Stimulated activated naive CD4-positive, alpha-beta T cell treated with Interleukin-2 at 50 U/mL for 16 hours (primary cell): ENCODE measurements at places on chromosomes 4 and X.

DNA sequence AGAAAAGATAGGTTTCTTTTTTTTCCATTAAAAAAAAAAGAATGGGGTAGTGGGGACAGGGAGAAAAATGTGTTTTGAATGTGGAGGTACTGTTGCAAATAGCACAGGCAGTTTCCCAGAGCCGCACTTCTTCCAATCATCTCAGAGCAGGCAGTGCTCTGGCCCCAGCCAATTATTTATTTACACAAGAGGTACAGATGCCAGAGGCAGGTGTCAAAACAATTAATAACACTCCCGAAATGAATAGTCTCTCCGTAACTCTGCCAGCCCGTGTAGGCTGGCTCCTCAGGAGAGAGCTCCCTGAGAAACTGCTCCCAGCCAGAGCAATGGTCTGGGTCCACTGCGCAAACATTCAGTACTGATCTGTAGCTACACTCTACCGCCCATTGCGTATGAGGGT is 130.8 kb upstream of the IL1RAPL2 start:
- DNase-seq: no peak

DNA sequence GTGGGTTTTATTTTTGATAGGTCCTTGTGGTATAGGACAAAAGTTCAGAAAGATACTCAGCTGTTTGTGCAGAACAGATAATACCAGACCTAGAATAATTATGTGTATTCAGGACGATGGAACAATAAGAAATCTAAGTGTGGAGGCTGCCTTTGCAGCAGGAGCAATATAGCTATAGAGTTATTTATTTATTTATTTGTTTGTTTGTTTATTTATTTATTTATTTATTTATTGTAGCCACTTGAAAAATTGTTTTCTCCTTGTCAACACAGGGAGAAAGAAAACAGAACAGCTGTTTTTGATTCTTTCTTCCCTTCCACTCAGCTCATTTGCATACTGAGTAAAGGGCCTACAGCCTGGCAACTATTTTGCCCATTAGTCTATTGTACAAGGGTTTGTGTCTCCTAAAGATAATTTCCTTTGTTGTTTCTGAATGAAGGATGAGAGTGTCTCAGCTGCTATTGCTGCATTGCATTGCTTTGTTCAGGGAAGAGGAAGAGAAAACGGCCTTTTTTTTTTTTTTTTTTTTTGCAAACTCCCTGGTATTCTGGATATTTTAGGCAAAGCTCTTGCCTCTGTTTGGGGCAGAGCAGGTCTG is 56.0 kb upstream of the ESX1 start:
- no peak for DNase-seq

- no peak for DNase-seq
Observed at GRCh38 chrX:96994093-96994492, 110.4 kb downstream of the RPA4 start.

- no peak for DNase-seq
Observed at GRCh38 chr4:134668237-134668636, 466.6 kb upstream of the PABPC4L start.

DNA sequence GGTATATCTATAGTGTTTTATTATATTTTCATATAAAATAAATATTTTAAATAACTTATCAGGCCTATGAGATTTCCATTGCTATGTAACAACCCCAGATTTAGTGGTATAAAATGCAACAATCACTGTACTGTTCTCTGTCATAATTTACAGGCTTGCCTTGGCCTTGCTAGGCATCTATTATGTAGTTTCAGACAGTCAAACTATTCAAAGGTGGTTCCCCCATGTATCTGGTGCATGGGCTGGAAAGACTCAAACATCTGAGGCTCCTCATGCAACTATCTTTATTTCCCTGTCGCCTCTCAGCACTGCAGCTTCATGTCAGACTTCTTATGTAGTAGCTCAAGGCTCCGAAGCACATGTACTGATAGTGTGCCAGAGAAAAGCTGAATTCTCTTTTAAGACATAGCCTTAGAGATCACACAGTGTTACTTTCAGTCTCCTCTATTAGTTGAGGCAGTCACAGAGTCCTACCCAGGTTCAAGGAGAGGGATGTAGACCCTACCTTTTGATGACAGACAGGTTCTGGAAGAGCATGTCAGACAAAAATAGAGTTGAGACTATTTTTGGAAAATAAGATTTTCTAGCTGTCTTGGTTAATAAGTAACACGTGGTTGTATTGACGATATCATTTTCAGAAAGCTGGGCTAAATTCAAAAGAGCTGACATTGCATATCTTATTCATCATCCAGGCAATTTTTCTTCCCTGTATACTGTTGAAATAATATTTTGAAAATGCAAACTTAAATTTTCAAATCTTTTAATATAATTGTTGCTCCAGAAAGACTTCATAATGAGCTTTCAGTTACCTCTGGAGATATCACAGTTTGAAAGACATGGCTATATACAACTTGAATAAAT is 19.4 kb downstream of the MTTP start:
- no peak for DNase-seq

DNA sequence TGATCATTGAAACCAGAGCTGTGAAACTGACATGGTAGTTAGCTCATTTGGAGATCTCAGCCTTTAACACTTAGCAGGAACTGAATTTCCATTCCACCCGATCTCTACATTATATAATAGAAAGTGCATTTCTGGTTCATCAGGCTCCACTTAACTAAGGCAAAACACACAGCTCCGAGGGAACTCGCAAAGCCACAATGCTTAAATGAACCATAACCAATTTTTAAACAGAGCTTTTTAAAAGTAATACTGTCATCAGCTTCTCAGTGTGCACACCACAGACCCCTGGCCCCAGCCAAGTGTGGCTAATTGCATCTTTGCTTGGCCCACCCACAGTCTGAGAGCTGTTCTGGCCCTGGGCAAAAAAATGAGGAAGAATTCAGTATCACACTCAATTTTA is 66.1 kb downstream of the DCHS2 start:
- no peak for DNase-seq

DNA sequence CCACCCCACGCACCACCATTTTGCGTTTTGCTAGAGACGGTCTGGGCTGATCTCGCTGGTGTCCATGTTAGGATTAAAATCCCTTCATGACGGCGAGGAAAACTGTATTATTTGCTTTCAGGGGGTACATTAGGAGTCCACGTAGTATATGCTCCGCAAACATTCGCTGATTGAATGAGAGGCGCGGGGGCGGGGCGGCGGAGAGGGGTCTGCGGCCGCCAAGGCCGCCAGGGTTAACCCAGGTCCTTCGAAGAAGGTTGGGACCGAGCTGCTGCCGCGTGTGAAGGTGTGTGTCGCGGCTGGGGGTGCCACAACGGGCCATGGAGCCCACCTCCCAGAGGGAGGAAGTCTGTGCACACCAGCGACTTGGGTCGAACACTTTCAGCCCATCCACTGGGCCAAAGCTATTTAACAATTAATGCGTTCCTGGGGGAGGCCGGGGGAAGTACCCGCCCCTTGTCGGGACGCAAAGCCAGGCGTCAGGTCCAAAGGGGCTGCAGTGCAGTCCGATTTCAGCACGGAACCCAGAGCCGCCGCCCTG is 6.4 kb upstream of the PITX2 start:
- DNase-seq: no peak

- DNase-seq: no peak
Observed at GRCh38 chrX:153791104-153791852, 2.9 kb downstream of the IDH3G start.

GRCh38 chr4:128543696-128544095 is 256.1 kb upstream of the PGRMC2 start:
- DNase-seq: no peak

DNA sequence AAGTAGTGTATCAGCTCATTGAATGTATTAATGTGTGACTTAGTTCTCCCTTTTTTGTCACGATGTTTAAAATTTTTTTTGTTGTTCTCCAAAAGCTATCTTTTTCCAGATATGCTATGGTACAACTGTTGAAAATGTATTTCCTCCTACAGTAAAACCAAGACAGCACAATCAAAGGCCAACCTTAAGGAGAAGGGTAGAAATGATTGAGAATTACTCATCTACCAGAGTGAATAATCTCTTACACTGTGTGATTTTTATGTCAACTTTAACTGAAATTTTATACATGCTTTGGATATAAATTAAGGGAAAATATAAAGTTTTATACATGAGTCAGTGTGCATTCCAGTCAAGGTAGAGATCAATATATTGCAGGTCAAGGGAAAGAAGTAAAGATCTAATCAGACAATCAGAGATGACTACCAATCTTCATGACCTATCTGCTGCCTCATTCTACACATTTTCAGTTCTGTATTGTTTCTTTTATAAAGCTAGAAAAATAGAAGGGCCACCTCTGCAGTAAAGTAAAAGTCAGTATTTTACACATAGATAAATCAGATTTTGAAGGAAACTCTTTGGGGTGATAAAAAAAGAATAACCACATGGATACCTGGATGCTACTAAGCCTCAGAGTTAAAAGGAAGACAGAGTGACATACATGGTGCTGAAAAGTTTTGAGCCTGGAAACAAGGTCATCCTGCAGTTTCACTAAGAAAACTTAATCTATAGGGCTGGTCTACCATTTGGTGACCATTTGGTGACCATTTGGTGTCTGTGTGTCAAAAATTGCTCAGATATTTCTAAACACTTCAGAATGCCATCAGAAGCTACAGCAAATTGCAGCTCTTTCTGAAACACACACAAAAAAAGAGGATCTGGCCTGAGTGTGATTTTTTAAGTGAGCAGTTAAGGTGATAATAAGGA is 1.6 kb downstream of the FAM13A start:
- DNase-seq: no peak

DNA sequence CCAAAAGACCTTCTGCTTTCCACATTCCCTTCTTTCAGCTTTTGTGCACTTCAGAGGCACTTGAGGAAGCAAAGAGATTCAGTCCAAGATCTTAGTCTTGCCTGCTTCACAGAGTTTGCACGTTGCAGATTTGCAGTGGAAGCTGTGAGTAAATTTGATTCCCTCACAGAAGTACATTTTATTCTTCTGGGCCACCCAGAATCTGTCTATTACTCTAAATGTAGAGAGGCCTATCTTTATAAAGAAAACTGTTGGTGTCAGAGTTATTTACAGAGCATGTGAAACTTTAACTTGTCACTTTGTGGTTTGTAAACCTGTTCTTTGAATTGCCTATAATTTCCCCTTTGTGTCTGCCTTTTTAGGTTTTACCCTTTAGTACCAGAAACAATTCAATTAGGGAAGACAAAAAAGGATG is 15.5 kb downstream of the SPRY1 start:
- DNase-seq: no peak

DNA sequence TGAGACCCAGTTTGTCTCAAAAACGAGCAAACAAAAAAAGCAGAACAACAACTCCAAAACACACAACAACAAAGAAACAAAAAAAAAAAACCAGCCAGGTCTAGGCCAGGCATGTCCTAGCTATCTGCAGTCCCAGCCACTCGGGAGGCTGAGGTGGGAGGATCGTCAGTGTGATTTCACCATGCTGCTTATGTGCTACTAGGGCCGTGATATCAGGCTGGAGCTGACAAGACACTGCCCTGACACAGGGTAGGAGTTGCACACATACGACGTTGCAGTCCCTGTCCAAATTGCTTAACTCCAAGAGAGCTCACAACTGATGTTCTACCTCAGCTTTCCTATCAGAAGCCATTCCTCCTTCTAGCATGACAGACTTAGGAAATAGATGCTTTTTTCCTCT is 204.9 kb downstream of the AASDH start:
- DNase-seq: no peak

DNA sequence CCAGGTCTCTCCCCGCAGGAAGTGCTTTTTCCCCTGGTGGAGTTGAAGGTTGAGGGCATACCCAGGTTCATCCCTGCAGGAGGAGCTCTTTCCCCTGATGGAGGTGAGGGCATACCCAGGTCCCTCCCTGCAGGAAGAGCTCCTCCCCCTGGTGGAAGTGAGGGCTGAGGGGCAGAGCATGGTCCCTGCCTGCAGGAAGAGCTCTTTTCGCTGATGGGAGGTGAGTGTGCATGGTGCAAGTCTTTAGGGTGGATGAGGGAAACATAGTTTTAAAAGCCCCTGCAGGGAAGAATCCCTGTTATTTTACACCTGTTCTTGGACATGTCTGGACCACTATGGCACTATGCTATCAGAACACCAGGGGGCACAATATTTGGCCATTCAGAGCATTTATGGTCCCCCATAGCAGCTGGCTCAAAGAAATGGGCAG is 43.7 kb upstream of the PUDP start:
- no peak for DNase-seq

- DNase-seq: no peak
Observed at GRCh38 chr4:148984951-148985350, 542.7 kb upstream of the NR3C2 start.

DNA sequence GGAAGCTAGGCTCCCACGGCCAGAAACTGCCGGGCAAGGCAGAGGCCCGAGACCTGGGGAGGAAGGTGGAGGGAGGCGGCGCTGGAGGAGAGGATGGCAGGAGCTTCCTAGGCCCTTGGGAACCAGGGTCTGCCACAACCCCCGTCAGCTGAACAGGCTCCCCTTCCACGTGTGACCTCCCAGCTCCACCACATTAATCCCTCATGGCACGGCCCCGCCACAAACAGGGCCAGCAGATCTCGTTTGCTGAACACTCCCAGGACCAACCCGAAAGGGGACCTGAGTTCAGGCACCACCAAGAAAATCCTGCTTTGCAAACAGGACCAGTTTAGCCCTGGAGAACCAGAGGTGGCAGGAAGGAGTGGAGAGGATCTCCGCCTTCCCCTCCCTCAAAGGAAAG is 62.7 kb downstream of the FHDC1 start:
- no peak for DNase-seq
